ENCODE measurements at places on chromosomes 12 and 14. TPM values are rescaled to one million over a fixed set of nuclear protein-coding genes. Genes with fewer than 3 reads are reported as not detected.

The LBHD2 gene
- total RNA-seq = not detected

- DNase-seq = no peak
These were observed 320.1 kb downstream of the DAD1 start for GRCh38 chr14:22268875-22269274.

DNA sequence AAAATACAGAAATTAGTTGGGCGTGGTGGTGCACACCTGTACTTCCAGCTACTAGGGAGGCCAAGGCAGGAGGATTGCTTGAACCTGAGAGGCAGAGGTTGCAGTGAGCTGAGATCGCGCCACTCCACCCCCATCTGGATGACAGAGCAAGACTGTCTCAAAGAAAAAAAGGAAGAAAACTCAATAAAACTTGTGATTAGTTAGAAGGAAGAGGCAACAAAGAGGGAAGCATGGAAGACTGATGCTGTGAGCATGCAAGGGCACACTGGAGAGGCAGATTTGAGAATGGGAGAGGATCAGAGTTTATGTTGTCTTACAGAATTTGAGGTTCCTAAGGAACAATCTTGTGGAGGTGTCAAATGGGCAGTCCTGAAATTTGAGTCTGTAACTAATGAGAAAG, 2.8 kb upstream of the ZC2HC1C start:
- DNase-seq = no peak

- DNase-seq = no peak
These were observed 354.4 kb downstream of the NAV3 start for GRCh38 chr12:78185109-78185508.

- DNase-seq = no peak
These were observed 91.8 kb downstream of the ITPK1 start for GRCh38 chr14:93023802-93024434.

- DNase-seq = no peak
These were observed 658.2 kb upstream of the FLRT2 start for GRCh38 chr14:84871734-84872133.

The ARHGAP9 gene
- total RNA-seq = 85.6 TPM

The KLRC1 gene
- total RNA-seq = 1.9 TPM

DNA sequence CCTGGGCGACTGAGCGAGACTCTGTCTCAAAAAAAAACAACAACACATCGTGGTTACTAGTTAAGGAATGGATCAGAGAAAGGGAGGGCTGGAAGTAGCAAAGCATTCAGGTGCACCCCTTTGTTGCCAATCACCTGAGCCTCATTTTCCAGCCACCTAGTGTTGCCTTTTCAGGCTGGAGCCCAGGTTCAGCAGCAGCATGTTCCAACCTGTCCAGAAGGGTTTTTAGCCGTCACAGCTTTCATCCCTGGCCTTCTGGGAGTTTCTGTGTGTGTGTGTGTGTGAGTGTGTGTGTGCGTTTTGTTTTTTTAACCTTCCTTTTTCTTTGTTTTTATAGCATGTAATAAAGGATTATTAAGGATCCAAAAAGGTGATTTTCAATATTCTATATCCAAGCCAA, 121.1 kb upstream of the ATF1 start:
- no peak for DNase-seq

DNA sequence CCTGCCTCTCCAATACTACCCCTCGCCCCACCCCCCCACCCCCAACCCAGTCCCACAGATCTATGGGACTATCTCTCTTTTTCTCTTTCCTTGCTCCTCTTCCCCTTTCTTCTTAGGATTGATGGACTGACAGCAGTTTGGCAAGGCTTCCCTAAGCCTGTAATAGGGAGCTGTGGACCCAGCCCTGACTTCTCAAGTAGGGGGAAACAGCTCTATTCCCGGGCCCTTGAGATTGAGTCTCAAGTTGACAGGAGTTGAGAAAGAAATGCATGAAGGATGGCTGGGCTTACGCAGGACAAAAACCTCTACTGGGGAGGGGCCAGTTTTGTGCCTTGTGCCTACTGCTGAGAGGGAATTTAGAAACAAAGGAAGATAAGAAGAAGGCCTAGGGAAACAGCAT, 60.4 kb downstream of the SMUG1 start:
- no peak for DNase-seq

DNA sequence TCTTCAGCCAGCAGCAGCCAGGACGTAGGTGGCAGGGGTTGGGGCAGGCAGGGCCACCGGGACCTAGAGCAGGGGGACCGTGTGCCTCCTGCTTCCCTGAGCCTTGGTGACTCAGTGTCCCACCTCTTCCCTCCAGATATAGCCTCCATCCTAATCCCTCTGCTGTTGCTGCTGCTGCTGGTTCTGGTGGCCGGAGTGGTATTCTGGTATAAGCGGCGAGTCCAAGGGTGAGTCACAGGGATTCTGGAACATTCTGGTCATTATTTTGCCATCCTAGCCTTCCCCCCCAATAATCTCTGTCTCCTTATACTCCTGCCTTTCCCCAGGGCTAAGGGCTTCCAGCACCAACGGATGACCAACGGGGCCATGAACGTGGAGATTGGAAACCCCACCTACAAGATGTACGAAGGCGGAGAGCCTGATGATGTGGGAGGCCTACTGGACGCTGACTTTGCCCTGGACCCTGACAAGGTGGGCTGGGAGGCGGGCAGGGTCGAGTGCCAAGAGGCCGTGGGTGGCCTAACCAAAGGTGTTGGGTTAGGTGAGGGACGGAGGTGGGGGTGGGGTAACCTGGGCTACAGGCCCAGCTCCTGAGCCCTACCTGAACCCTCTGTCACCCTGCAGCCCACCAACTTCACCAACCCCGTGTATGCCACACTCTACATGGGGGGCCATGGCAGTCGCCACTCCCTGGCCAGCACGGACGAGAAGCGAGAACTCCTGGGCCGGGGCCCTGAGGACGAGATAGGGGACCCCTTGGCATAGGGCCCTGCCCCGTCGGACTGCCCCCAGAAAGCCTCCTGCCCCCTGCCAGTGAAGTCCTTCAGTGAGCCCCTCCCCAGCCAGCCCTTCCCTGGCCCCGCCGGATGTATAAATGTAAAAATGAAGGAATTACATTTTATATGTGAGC, 4.5 kb upstream of the NXPH4 start:
- no peak for DNase-seq

All from omental fat pad (tissue), 4 donors.